ENCODE measurements at places on chromosomes 3 and 15. TPM values are rescaled to one million over a fixed set of nuclear protein-coding genes. Genes with fewer than 3 reads are reported as not detected.

PSTPIP1 gene
- not detected for total RNA-seq

SMARCC1 gene
- 76.1 TPM for total RNA-seq

ZNF80 gene
- not detected for total RNA-seq

DYNLT2B gene
- 7.8 TPM for total RNA-seq

MESP1 gene
- 0.10 TPM for total RNA-seq

RGMA gene
- 0.10 TPM for total RNA-seq

GOLGA6L6 gene
- not detected for total RNA-seq

DAZL gene
- not detected for total RNA-seq

CYP11A1 gene
- total RNA-seq: 0.10 TPM

WDR93 gene
- total RNA-seq: 0.10 TPM

CAMP gene
- total RNA-seq: not detected

MKRN2OS gene
- not detected for total RNA-seq

FGF12 gene
- total RNA-seq: 1.6 TPM

TRH gene
- not detected for total RNA-seq

COL6A5 gene
- total RNA-seq: not detected

GOLGA8O gene
- 0.67 TPM for total RNA-seq

CCR3 gene
- not detected for total RNA-seq

CHRNB4 gene
- not detected for total RNA-seq

PRR20G gene
- not detected for total RNA-seq

USP19 gene
- 29.6 TPM for total RNA-seq

IGSF10 gene
- not detected for total RNA-seq

BMF gene
- total RNA-seq: 4.6 TPM

INSYN1 gene
- 0.65 TPM for total RNA-seq

NDN gene
- 38.2 TPM for total RNA-seq

POPDC2 gene
- total RNA-seq: 0.48 TPM

TIMP4 gene
- 0.98 TPM for total RNA-seq

STRIT1 gene
- not detected for total RNA-seq

GALNT15 gene
- 19.9 TPM for total RNA-seq

TRNT1 gene
- 16.8 TPM for total RNA-seq

EFCAB12 gene
- under 0.01 TPM for total RNA-seq

MKRN3 gene
- under 0.01 TPM for total RNA-seq
